ENCODE measurements at places on chromosomes 2 and 18.

GRCh38 chr2:1539973-1540372, 126.7 kb downstream of the TPO start:
- DNase-seq: no peak

DNA sequence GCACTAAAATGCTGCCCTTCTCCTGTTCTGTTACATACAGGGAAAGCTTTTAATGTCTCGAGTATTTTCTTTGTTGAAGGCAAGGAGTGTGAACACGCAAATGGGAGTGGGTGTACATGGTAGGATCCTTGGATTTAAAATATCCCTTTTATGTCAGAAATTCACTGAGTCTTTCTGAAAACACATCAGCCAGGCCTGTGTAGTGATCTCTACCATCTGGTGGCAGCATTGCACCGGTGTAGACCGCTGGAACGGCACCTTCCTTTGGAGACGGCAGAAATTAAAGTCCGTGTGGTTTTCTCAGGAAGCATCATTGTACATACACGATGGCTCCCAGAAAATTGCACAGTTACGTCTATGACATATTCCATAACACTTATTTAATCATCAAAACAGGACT, 515.8 kb downstream of the GALR1 start:
- no peak for DNase-seq

GRCh38 chr18:59358414-59358711, 702 bp downstream of the LMAN1 start:
- no peak for DNase-seq

DNA sequence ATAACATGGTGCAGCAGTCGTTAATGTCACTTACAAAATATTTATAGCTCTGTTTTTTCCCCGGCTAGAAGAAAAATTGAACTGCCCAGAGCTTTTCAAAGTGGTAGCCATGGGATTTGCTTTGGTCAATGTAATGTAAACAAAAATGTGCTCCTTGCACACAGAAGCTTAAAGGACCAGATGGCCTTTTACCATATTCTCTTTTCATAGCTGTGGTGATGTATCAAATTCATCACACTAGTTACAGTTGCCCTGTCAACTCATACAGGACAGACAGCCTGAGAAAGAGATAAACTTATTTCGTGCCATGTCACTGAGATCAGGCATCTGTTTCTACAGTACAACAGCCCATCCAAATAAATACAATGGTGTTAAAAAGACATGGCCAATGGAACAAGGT, 368.1 kb upstream of the CDH19 start:
- no peak for DNase-seq

DNA sequence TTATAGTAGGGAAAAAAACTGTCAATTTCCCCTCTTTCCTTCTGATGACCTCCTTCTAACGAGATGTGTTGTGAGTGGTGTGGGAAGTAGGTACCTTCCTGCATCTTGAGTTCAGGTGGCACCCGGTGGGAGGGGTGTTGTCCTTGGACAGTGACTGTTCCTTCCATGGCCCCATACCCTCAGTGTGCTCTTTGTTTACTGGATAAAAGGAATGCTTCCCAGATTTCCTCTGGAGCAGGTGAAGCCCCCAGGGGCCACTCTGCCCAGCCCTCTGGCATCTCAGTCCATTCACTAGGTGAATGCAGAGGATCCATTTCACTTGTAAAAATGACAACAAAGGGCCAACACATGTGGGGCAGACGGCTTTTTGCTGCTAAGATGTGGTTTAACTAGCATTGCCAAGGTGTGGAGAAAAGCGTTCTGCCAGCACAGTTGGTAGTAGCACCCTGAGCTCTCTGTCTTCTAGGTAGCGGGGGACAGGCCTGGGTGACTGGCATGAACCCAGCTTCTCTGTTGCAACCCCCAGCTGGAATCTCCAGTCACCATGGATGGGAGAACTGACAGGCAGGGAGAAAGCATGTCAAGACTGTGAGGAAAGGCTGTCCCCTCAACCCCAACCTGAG, 6.9 kb downstream of the GDF7 start:
- DNase-seq: no peak
